CMK (cell line): ENCODE measurements at places on chromosomes 1 and 21.

GRCh38 chr1:116356673-116357072, 16.4 kb upstream of the ATP1A1 start:
- no peak for DNase-seq

GRCh38 chr1:12194666-12195216, 27.9 kb downstream of the TNFRSF1B start:
- no peak for DNase-seq

- no peak for DNase-seq
These were observed 2.0 kb downstream of the EDARADD start for GRCh38 chr1:236395947-236396664.

GRCh38 chr1:62599044-62599443, 1.7 kb downstream of the ANGPTL3 start:
- no peak for DNase-seq

GRCh38 chr1:89005286-89006151, 13.1 kb upstream of the KYAT3 start:
- no peak for DNase-seq

DNA sequence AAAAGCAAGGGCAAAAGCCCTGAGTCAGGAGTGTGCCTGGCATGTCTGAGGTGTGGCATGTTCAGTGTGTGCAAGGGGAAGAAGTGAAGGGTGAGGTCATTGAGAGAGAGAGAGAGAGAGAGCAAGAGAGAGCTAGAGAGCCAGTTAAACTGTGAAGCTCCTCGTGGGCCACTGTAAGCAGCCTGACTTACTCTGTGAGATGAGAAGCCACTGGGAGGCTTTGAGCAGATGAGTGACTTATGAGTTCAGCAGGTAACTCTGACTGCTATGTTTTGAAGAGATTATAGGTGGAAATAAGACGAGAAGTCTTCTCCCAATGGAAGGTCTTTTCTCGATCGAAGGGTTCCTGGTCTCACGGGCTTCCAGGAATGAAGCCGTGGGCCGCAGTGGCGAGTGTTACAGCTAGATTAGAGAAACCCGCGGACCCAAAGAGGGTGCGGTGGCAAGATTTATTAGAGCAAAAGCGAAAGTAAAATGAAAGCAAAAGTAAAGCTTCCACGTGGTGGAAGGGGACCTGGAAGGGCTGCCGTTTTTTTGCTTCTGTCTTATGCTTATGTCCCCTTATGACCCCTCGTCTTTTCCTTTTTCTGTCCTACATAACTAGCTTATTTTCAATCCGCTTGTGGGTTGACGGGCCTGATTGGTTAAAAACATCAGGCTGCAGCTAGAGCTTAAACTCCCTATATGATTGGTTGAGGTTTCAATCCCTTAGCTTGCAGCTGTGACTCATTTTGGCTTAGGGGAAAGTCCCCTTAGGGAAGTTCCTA, 323.1 kb upstream of the FAM78B start:
- DNase-seq = peak; percentile 58

GRCh38 chr1:110634086-110634454, 27.9 kb upstream of the KCNA2 start:
- no peak for DNase-seq

GRCh38 chr1:160548183-160548582, 25.1 kb upstream of the SLAMF6 start:
- DNase-seq = no peak

DNA sequence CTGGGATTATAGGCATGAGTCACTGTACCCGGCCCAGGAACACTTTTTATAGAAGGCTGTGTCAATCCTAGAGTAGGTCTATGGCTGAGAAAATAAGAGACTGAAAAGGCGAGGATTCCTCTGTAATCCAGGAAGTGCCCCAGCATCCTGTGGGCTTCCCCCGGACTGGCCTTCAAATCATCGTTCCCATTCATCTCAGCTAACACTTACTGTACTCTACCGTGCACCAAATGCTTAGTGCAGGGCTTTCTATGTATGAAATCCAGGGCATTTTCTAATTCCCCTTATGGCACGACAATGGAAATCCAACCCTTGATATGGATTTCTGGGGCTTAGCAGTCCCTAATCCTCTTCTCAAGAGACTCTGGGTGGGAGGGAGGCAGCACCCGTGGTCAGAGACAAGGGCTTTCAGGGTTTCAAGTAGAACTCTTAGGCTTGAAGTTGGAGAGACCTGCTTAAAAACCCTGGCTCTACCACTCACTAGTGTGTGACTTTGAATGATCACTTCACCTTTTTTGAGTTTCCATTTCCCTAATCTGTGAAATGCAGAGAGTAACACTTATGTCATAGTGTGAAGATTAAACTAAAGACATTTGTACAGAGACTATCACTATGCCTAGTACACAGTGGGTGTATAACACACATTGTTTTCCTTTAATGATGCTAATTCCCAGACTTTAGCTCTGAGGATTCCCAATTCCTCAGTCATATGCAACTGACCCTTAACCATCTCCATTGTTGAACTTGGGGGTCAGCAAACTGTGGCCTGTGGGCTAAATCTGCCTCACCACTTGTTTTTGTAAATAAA, 20.3 kb downstream of the MECR start:
- DNase-seq = no peak

DNA sequence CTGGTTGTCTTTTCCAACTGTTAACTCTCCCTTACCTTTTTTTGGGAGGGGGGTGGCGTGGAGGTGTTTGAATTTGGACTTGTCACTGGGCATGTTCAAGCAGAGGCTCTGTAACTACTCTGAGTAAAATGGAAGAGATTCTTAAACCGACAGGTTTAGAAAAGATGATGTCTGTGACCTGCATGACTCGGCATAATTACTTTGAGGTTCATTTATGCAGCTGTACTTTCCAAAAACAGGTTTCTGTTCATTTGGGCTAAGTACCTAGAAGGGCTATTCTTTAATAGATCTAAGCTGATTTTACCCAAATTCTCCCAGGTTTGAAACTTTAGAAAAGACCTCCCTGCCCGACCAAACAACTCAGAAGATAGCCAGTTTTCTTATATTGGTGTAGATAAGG, 80.3 kb downstream of the SLC35A3 start:
- DNase-seq = no peak

GRCh38 chr1:113223546-113223945, 150.5 kb downstream of the LRIG2 start:
- no peak for DNase-seq

DNA sequence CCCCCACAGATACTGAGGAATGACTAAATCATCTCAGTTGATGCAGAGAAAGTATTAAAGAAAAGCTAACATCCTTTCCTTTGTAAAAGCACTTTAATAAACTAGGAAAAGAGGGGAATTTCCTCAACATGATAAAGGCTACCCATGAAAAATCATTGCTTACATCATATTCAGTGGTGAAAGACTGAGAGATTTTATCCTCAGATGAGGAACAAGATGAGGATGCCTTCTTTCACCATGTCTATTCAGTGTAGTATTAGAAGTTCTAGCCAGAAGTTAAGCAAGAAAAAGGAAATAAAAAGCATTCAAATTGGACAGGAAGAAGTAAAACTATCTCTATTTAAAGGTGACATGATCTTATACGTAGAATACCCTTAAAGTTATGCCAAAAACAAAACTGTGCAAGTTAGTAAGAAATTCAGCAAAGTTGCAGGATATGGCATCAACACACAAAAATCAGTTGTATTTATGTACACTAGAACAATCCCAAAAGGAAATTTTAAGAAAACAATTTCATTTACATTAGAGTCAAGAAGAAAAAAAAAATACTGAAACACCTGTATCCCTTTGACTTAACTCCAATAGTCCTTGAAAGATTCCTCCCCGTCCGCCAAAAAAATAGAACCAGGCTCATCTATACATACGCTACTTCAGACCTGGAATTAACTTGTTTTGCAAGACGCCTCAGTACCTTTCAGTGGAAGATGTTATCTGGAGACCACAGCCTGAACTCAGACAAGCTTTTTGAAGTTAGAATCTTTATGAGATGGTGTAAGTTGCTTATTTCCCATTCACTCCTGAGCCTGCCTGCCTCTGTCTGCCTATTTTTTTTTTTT, 17.5 kb downstream of the ZMYM4 start:
- no peak for DNase-seq

DNA sequence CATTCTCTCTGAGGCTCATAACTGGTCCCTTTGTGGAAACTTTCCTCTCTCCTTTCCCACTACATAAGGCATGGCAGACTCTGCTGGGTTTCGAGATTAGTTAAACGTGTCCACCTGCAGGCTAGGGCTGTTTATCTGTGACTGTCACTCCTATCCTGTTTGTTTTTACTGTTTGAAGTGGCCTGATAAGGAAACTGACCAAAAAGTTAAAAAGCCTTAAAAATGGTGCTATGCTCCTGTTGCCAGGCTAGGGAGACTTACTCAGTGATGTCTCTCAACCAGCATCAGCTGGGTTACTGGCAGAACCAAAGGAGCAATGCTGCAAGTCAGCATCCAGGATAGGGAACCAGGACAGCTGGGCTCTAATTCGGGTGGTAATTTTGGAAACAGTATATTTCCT, 3.9 kb downstream of the PIGV start:
- DNase-seq = no peak

DNA sequence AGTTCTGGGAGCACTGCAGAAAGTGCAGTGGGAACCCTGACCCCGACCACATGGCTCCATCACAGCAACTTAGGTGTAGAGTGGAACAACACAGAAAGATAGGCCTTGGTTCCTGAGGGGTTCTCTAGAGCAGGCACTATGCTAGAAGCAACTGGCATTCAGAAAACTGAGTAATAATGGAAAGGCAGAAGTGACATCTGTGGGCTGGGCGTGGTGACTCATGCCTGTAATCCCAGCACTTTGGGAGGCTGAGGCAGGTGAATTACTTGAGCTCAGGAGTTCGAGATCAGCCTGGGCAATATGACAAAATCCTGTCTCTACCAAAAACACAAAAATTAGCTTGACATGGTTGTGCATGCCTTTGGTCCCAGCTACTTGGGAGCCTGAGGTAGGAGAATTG, 5.3 kb downstream of the MRPS15 start:
- no peak for DNase-seq

DNA sequence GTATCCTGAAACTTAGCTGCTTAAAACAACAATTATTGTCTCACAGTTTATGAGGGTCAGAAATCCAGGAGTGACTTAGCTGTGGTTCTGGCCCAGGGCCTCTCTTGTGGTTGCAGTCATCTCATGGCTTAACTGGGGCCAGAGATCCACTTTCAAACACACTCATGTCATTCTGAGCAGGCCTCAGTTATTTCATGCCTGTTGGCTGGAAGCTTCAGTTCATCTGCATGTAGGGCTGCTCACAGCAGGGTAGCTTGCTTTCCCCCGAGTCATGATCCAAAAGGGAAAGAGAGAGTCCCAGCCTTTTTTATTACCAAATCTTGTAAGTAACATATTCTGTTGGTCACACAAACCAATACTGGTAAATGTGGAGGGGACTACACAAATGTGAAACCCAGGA, 96.6 kb upstream of the B3GALT2 start:
- DNase-seq = no peak

DNA sequence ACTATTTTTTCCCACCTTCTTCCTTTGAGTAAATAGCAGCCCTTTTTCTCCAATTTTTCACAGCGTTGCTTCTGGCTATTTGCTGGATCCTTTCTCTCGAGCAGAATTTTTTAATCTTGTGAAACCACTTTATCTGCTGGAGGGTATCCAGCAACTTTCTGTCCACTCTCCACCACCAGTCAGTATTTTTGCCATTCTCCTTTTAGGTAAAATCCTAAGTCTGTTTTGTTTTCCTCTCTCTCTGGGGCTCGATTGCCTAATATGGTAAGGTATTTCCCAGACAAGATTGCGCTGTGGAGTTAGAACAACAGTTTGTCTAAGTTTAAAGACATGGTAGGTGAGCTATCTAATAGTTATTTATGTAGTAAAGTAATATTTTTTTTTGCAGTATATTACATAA, 156.9 kb downstream of the PPP1R12B start:
- no peak for DNase-seq

DNA sequence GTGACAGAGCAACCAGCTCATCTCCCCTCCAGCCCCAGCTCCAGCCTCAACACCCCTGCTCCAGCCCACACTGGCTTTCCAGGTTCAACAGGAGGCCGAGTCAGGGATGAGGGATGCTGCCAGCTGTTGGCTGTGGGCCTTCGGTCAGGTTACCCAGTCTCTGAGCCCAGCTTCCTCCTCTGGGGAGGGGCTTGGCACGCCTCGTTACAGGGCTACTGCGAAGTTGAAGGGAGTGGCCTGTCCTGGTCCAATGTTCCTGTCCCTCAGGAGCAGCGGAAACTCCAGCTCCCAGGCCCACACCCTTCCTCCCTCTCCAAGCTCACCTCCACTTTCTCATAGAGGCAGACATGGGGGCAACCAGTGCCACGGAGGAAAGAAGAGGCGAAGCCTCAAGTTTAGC, 15.1 kb upstream of the TAS1R2 start:
- DNase-seq = no peak

DNA sequence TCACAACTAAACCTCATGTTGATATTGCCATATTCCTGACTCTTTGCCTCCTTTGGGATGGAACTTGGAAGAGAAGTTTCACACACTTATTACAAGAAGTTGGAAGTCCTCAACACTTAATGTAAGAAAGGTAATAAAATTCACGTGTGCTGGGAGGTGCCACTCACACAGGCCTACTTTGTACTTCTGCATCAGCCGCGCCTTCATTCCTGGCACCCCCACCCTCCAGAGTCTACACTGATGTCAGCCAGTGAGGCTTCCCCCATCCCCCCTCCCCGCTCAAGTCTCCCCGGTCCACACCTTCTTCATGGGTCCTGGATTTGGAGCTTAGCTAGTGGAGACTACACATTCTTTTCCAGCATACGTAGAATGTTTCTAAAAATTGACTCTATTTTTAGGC, 24.8 kb upstream of the SLC45A1 start:
- no peak for DNase-seq

DNA sequence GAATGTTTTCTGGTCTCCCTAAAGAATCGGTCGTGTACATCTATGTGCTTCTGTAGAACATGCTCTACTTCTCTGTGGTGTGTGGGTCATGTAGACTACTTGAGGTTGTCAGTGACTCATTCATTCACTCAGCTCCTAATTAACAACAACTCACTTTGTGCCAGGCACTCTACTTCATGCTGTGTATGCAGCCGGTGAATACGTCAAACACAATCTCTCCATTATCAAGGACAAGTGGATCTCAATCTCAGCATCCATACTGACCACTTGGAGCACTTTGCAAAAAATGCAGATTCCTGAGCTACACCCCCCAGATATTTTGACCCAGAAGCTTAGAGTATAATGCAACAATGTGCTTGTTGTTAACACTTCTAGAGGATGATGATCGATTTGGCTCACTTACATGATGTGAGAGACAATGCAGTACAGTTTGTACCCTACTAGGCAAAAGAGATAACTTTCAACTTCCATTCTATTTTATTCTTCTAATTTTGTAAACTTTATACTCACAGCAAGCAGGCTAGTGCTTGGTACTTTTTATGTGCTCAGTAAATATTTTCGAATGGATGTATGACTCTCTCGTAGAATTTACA, 508.6 kb upstream of the ADAMTS5 start:
- DNase-seq = no peak

- DNase-seq = no peak
These were observed 697 bp downstream of the AGO3 start for GRCh38 chr1:35931446-35932157.

DNA sequence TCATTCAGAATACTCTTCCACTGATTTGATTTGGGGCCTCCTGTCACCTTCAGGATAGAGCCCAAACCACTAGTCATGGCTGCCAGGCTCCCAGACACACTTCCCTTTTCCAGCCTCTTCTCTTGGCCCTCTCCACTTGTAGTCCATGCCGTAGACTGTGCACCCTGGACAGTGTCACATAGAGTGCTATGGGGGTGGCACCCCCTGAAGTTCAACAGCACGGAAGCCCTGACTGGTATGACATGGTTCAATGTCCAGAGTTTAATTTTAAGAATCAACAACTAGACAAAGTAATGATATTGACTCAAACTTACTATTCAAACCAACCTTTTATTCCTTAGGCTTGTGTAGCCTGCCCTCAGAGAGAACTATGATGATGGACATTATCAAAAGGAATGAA, 22.3 kb downstream of the FMO2 start:
- DNase-seq = no peak
